ENCODE measurements at places on chromosomes 7 and 10.

DNA sequence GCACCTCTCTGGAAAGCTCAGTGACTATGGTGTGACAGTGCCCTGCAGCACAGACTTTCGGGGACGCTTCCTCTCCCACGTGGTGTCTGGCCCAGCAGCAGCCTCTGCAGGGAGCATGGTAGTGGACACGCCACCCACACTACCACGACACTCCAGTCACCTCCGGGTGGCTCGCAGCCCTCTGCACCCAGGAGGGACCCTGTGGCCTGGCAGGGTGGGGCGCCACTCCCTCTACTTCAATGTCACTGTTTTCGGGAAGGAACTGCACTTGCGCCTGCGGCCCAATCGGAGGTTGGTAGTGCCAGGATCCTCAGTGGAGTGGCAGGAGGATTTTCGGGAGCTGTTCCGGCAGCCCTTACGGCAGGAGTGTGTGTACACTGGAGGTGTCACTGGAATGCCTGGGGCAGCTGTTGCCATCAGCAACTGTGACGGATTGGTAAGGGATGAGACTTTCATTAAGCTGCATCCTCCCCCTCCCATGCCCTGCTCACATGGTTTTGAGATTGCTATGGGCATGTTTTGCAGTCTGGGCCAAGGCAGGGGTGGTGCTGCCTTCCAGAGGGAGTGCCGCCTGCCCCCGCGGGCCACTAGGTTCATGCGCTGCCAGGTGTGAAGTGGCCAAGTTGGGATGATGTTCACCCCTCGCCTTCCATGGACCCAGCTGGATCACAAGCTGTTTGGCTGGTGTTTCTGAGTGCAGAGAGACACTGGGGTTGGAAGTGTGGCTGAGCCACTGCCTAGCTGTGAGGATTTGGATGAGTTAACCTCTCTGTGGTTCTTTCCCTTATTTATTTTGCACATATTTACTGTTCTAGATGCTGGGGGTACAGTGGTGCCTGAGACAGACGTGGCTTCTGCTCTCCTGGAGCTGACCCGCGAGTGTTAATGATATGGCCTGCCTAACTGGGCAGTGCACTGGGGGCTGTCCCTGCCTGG, 2.5 kb downstream of the ADAMTS14 start:
- DNase-seq, result no peak

DNA sequence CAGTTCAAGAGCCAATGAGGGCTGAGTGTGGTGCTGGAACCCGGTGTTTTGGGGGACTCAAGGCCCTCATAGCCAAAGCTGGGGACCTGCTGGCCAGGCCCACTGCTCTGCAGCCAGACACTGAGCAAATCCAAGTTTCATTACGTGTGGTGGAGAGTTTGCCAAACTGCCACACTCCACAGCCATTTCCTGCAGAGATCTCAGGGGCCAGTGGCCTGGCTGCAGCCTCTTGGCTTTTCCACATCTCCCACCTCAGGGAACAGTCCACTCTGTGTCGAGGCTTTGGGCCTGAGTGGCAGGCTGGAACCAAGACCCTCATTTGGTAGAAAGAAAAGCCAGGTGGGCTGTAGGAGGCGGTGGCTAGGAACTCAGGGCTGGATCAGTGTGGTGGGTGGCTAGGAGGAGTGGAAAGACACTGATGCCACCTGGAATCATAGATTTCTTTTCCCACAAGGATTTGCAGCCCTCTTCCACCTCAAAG, 3.2 kb downstream of the HOXA11 start:
- no peak for DNase-seq

DNA sequence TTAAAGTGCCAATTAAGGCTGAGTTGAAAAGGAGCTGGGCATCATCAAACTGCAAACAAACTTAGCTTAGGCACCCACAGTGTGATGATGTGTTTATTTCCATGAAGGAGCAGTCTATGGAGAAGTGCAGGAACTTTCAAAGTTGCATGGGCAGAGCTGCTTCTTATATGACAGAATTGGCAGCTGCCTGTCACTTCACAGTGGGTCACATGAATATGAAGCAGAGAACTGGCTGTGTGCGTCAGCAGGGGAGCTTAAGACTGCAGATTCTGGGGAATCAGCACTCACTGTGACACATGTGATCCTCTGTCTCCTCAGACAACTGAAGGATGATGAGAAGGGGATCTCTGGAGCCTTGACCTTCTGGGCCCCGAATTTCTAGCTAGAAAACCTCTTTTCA, 36.6 kb downstream of the RBM28 start:
- DNase-seq, result no peak

DNA sequence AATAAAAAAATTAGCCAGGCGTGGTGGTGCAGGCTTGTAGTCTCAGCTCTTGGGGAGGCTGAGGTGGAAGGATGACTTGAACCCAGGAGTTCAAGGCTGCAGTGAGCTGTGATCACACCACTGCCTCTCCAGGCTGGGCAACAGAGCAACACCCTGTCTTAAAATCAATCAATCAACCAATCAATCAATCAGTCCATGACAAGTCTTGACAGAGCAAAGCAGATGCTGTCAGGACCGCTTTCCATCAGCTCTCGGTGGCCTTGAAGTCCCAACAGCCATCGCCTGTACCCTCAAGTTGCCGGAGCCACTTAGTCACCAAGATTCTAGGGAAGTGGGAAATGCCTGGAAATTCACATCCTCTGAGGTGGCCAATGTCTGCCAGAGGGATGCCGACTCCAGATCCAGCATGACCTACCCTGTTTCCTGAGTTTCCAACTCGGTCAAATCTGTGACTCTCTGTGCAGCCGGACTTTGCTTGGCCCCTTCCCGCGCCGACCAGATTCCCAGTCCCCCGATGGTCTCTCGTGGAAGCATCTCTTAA, 871 bp upstream of the CCL24 start:
- no peak for DNase-seq

- no peak for DNase-seq
Measured at GRCh38 chr10:97157578-97158095, 28.1 kb downstream of the SLIT1 start.

- DNase-seq, result no peak
Measured at GRCh38 chr10:6383096-6383812, 180.5 kb downstream of the PFKFB3 start.

DNA sequence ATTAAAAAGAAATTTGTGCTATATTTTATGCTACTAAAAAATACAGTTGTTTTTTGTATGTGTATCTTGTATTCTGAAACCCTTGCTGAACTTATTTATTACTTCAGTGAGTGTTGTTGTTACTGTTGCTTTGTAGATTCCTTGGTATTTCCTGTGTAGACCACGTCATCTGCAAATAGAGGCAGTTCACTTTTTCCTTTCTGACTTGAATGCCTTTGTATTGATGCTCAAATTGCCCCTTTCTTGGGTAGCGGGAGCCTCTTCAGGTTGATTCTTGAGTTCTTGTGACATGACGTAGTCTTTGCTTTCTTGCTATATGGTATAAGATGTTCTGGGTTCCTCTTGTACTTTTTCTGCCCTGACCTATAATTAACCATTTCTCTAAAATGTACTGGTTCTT, 504.1 kb downstream of the SDK1 start:
- DNase-seq, result no peak

GRCh38 chr10:5041471-5042023, 37.9 kb upstream of the AKR1C2 start:
- DNase-seq, result no peak

- DNase-seq, result no peak
Measured at GRCh38 chr7:157009170-157009777, 1.2 kb downstream of the MNX1 start.

- no peak for DNase-seq
Measured at GRCh38 chr10:114405011-114405350, 679 bp upstream of the AFAP1L2 start.

- DNase-seq, result no peak
Measured at GRCh38 chr7:108406222-108406890, 49.9 kb downstream of the NRCAM start.

- no peak for DNase-seq
Measured at GRCh38 chr7:157979636-157980340, 607.8 kb downstream of the PTPRN2 start.

GRCh38 chr7:101804967-101805366, 12.5 kb upstream of the CUX1 start:
- DNase-seq, result no peak

- DNase-seq, result no peak
Measured at GRCh38 chr10:97540669-97541500, 31.7 kb upstream of the ANKRD2 start.

DNA sequence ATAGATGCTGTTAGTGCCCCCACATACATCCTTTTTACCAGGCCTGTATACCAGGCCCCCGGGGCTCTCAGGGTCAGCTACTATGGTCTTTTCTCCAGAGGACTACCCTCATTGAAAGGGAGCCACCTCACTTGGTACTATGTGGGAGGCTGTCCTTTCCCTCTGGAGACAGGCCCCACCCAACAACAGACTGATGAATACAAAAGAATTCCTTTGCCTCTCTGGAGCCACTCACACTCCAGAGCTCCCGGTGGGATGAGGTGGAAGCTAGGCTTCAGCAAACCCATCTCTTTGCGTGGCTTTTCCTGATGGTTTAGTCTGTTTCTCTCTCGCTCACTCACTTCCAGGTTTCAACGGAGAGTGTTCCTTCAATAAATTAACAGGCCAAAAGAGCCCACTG, 30.3 kb downstream of the ANKMY2 start:
- no peak for DNase-seq

DNA sequence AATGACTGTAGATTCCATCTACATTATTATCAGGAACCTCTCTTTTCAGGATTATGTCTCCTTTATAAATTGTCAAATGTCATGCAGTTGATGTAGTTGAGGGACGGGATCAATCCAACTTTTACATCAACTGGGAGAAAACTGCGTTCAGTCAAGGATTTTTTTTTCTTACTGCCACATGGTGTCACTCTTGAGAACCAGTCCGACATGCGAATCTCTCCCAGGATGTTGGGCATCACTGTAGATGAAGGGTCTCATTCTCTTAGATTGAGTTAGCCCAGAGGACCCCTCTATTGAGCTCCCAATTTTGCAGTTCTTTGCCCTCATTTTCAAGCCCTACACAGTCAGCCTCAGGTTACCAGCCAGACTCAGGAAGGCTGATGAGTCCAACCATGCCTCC, 120.3 kb upstream of the PTPRZ1 start:
- DNase-seq, result no peak

DNA sequence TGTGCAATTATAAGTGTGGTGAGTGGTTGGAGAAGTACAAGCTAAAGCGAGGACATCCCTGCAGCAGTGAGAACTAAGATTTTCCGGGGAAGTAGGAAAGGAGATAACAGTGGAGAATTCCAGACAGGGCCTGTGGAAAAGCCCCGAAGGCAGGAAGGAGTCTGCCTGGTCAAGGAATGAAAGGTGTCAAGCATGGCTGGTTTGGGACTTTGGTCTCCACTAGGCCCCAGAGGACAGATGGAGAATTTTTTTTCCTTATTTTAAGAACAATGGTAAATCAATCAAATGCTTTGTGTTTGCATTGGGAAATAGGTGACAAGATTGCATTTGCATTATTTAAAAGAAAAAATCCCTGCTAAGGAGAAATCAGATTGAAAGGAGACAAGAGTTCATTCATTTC, 3.2 kb upstream of the CEP55 start:
- no peak for DNase-seq

DNA sequence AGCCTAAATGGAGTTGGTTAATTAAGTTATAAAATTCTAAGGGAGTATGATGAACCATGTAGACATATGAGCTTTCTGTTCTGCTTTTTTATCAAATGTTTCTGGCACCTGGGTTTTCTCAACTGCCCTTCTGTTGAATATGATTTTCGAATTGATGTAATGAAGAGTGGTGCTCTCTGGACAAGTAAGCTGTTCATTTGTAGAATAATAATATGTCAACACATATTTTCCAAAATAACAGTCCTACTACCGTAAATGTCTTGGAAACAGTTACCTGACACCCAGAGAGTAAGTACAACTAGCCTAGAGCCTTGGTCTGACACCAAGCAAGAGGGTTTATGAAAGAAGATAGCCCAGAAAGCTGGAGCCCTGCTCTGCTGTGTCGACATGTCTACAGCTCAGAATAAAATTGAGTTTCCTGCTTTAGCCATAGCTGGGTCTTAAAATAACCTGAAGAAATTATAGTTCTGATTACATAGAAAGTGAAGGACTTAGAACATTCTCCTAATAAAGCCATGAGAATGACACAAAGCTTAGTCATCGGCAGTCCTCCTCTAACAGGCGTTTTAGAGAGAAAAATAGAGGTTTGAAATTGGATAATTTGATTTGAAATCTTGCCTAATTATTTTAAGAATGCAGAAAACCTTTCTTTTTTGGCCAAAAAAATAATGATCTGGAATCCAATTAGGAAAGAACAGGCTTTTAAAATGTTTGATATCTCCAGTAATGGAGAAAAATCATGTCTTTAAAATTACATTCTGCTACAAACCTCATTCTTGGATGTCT, 25.1 kb downstream of the HDAC9 start:
- DNase-seq, result no peak

- DNase-seq, result no peak
Measured at GRCh38 chr10:78931321-78932053, 137.3 kb upstream of the ZMIZ1 start.

- DNase-seq, result peak; percentile 77
Measured at GRCh38 chr10:103678178-103678526, 177.2 kb downstream of the SH3PXD2A start.

DNA sequence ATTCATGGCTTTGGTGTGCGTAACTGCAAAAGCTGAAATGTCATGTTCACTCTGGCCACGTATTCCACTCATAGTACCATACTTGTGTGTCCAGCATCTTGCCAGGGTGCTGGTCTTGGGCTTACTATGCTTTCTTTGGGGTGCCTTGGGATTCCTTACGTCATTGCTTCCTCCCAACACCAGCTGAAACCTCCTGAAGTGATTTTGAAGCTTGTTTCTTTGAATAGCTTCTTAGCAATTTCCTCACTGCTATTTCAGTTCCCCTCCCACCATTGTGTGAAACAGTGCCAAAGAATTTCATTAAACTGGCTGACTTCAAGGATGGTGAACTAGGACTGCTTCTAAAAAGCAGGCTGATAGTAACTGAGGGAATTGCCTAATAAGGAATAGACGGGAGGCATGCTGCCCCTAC, 36.9 kb downstream of the ENTPD1 start:
- DNase-seq, result no peak

GRCh38 chr7:123876557-123877256, 31.7 kb downstream of the HYAL4 start:
- DNase-seq, result no peak

DNA sequence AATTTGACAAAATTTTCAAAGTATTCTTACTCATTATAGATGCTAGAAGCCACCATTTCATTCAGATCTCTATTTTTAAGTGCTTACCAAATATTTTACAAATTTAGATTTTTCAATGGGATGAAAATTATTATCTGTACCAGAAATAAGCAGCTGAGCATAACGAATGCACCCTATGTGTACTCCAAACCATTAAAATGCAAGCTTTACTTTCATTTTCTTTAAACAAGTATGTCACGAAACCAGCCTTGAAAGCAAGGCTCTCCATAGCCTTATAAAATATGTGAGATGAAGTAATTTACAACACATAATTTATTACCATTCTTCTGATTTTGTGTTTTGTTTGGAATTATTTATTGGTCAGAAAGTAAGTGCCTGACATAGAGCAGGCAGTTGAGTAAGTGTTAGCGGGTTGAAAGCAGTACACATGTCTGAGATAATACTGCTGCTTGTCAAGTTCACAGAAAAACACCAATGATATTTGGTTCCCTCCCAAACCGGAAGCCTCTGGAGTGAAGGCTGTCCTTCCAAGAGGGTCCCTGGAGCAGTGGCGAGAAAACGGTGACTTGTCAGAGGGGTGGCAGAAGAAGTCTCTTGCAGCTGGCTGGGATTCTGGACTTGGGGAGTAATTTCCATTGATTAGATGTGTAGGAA, 322.7 kb upstream of the PFKP start:
- DNase-seq, result no peak

GRCh38 chr10:93871671-93872204, 22.0 kb upstream of the SLC35G1 start:
- DNase-seq, result no peak

Data from activated T-cell treated with anti-CD3 and anti-CD28 coated beads, Interleukin-2, amount 50 U/mL, for 4 hours (primary cell).